ENCODE measurements at places on chromosomes 4 and X. TPM values are rescaled to one million over a fixed set of nuclear protein-coding genes. Genes with fewer than 3 reads are reported as not detected.

DNA sequence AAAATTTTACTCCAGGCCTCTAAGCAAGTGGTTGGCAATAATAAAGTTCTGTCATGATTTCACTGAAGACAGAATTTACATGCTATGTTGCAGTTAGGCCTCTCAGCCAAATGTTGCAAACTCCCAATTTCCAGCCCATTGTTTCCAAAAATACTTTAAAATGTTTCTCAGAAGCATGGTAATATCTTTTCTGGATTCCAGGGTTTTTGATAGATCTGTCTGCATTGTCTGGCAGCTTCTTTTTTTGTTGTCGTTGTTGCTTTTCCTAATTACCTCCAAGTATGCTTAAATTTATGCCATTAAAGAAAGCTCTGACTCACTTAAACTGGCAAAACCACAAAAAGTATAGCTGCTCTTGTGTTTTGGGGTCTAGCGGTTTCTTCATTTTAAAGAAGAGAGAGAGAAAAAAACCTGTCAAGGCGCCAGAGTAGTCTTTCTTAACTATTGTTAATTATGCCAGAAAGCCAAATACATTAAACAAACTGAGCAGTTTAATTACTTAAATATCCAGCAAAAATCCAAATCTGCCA, 97.0 kb downstream of the AGTR2 start:
- no peak for DNase-seq

DNA sequence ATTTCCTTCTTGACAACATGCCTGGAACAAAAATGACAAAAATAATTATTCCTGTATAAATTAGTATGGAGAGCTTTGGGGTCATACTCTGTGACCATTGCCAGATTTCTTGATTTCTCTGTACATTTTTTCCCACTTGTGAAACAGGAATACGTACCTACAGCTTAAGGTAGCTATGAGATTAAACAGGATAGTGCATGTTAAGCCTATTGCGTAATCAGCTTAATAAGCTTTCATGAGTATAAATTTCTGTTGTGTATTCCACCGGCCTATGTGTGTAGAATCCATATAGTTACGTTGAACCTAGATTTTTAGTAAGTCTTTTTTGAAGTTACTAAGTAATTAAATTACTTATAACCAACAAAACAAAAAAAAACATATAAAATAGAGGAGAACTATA, 334.9 kb downstream of the DCTD start:
- no peak for DNase-seq

The PRKG2 gene
- 8.1 TPM for total RNA-seq

GRCh38 chrX:95505721-95506120, 1178.9 kb upstream of the DIAPH2 start:
- DNase-seq = no peak

GRCh38 chrX:64150775-64151174, 54.7 kb downstream of the AMER1 start:
- DNase-seq = no peak

The GPC3 gene
- total RNA-seq = 67.7 TPM
